ENCODE measurements at places on chromosomes 1 and 21. TPM values are rescaled to one million over a fixed set of nuclear protein-coding genes. Genes with fewer than 3 reads are reported as not detected.

PRELP gene
- under 0.01 TPM for total RNA-seq

IFI44 gene
- total RNA-seq = 4.7 TPM

S100B gene
- total RNA-seq = not detected

SLC41A1 gene
- 20.7 TPM for total RNA-seq

UTS2 gene
- total RNA-seq = not detected

NEXN gene
- total RNA-seq = 16.8 TPM

BACE2 gene
- total RNA-seq = 7.1 TPM

CFHR1 gene
- not detected for total RNA-seq

MAPKAPK2 gene
- 45.3 TPM for total RNA-seq

RXFP4 gene
- total RNA-seq = not detected

LSS gene
- total RNA-seq = 139 TPM

SNX7 gene
- total RNA-seq = 51.2 TPM

CELA3B gene
- not detected for total RNA-seq

LIN28A gene
- total RNA-seq = not detected

AHCTF1 gene
- 35.8 TPM for total RNA-seq

RAD54L gene
- total RNA-seq = 2.6 TPM

FCGR2B gene
- not detected for total RNA-seq

UBAP2L gene
- 79.6 TPM for total RNA-seq

VSIG8 gene
- total RNA-seq = not detected

OSCP1 gene
- total RNA-seq = 6.0 TPM

IFNAR1 gene
- total RNA-seq = 19.0 TPM

C1orf116 gene
- total RNA-seq = under 0.01 TPM

OR2L5 gene
- not detected for total RNA-seq

FAM72C gene
- 0.64 TPM for total RNA-seq

NBPF10 gene
- 1.3 TPM for total RNA-seq

KRTAP23-1 gene
- not detected for total RNA-seq

ZFP69B gene
- total RNA-seq = 5.8 TPM

LCE3E gene
- not detected for total RNA-seq

LCK gene
- total RNA-seq = 0.43 TPM

SPOCD1 gene
- total RNA-seq = 62.2 TPM

HYI gene
- total RNA-seq = 131 TPM

TPTE gene
- 0.43 TPM for total RNA-seq

LUZP1 gene
- 55.3 TPM for total RNA-seq

KRTAP6-2 gene
- total RNA-seq = not detected

EMC1 gene
- 65.7 TPM for total RNA-seq

GBP6 gene
- total RNA-seq = not detected

TCHH gene
- under 0.01 TPM for total RNA-seq

FRRS1 gene
- total RNA-seq = 17.7 TPM

COP1 gene
- total RNA-seq = 59.6 TPM

GRHL3 gene
- total RNA-seq = not detected

NPPA gene
- not detected for total RNA-seq

SELENBP1 gene
- 23.3 TPM for total RNA-seq

STMN1 gene
- 99.9 TPM for total RNA-seq

KRTAP19-1 gene
- total RNA-seq = not detected

MSH4 gene
- total RNA-seq = 0.43 TPM

ZNF648 gene
- total RNA-seq = not detected

C4BPA gene
- total RNA-seq = not detected

C1QB gene
- total RNA-seq = not detected

Data from fibroblast of villous mesenchyme (primary cell).